ENCODE measurements at places on chromosomes 12 and 14.

DNA sequence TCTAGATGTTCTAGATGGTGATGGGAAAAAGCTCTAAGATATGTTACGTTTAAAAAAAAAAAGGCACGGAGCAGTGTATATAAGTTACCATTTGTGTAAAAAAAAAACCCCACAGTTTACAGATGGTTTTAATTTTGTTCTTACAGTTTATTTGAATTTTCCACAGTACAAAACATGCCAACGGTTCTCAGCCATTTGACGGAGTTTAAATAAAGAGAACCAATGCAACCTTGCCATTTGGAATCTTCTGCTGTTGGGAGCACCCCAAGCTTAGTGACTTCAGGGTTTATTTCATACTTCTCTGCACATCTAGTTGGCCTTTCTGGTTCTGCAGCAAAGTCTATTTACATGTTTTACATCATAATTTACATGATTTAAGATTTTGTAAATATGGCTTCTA is 7.7 kb upstream of the HPD start:
- no peak for DNase-seq

GRCh38 chr14:75313294-75313693 is 34.7 kb downstream of the FOS start:
- no peak for DNase-seq

GRCh38 chr12:66461331-66461730 is 159.0 kb downstream of the HELB start:
- no peak for DNase-seq

DNA sequence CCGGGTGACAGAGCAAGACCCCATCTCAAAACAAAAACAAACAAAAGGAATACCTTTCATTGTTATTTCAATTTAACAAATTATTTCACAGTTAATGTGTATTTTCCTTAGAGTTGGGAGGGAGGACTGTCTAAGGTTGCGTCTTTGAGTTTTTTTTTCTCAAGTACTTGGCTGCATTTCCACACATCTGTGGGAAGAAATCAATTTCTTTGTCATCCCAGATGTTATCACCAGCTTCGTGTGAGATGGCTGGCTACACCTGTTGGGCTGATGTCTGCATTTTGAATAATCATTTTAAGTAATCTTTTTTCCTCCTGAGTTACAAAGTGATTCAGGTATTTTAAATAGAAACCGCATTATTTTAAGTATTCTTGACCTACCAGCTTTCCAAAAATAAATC is 59.4 kb downstream of the EML1 start:
- DNase-seq = no peak

- no peak for DNase-seq
Observed at GRCh38 chr14:67370830-67371229, 10.7 kb downstream of the EIF2S1 start.
